Activated CD4-positive, alpha-beta memory T cell treated with anti-CD3 and anti-CD28 coated beads for 36 hours (primary cell): ENCODE measurements at places on chromosomes 6 and 20. TPM values are rescaled to one million over a fixed set of nuclear protein-coding genes. Genes with fewer than 3 reads are reported as not detected.

CSTF1 gene
- total RNA-seq = 56.6 TPM

CALHM5 gene
- not detected for total RNA-seq

SPTLC3 gene
- total RNA-seq = 0.26 TPM

LCA5 gene
- total RNA-seq = 0.21 TPM

LPA gene
- not detected for total RNA-seq

SLC17A3 gene
- not detected for total RNA-seq

SDHAF4 gene
- total RNA-seq = 13.3 TPM

RAD21L1 gene
- total RNA-seq = not detected

SLC22A1 gene
- total RNA-seq = 0.14 TPM

MCM8 gene
- total RNA-seq = 50.7 TPM
